ENCODE measurements at places on chromosomes 2 and 18.

- no peak for DNase-seq
Observed at GRCh38 chr2:145277922-145278321, 758.0 kb upstream of the ZEB2 start.

DNA sequence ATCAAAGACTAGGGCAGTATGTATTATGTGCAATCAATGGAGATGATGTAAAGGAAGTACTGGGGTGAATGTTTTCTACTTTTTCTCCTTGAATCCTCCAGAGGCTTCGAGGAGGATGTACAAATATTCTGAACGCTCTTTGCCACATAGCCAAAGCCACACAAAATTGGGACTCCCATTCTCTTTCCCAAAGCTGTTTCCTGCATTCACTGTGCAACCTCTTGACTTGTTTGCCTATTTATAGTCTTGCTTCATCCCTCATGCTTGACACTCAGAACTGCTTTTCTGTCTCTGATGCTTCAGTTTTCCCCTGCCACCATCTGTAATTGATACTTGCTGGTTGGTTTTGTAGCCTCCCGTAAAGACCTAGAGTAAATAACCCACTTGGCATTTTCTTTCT, 208.2 kb upstream of the RBMS1 start:
- no peak for DNase-seq

DNA sequence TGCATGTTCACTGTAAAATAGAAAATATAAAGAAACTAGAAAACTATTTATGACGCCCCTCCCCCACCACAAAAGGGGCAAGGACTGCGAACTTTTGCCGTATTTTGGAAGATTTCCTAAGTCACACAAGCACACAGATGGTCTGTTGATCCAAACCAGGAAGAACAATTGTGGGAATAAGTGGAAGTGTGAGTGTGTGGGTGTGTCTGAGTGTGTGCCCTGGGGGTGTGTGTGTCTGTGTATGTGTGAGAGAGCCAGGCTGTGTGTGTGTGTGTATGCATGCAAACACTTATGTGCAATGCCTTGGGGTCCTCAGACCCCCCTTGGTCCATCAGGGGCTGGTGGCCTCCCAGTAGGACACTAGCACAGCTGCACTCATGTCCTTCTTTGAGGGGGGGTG, 43.1 kb downstream of the HPCAL1 start:
- no peak for DNase-seq

- DNase-seq: no peak
Observed at GRCh38 chr2:15111718-15112117, 449.4 kb downstream of the NBAS start.

DNA sequence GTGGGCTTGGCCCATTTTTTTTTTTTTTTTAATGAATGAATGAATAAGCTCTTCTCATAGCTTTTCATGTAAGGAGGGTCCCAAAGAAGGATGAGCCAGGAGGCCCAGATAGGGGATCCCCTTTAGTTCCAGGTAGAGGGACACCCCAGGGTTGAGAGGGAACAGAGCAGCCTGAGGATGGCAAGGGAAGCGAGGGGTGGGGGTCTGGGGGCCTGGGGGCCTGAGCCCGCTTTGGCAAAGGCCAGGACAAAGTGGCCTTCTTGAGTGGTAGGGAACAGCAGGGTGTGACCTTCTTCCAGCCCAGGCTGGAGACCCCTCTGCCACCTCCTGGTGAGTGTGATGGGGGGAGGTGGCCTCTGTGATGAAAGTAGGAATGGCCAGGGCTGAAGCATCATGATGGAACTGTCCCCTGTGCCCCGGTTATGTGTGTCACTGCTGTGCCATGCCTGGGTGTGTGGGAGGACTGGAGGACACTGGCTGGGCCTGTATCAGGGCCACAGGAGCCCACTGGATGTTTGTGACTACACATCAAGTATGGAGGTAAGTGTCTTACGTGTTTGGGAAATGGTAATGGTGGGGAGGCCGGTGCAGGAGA, 263.5 kb upstream of the HDAC4 start:
- DNase-seq: no peak

DNA sequence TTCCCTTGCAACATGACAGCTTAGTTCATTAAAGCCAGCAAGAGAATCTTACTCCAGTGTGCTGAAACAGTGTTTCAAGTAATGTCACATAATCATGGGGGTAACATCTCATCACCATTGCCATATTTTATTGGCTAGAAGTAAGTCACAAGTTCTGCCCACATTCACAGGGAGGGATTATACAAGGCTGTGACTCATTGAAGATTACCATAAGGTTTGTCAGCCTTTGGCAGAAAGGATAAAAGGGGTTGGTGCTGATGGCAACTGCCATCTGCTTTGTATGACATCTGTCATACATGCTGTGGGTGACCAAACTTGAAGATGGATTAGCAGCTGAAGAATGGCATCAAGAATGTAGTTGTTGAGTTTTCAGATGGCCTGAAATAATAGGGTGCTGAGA, 61.2 kb downstream of the KCNE4 start:
- no peak for DNase-seq

All from GM13976 (cell line).